ENCODE measurements at places on chromosomes 2 and 18. TPM values are rescaled to one million over a fixed set of nuclear protein-coding genes. Genes with fewer than 3 reads are reported as not detected.

Gene TWIST2
- not detected for total RNA-seq

Gene GPR45
- not detected for total RNA-seq

Gene TRABD2A
- 62.2 TPM for total RNA-seq

Gene BOLL
- 0.51 TPM for total RNA-seq

Gene GKN2
- not detected for total RNA-seq

DNA sequence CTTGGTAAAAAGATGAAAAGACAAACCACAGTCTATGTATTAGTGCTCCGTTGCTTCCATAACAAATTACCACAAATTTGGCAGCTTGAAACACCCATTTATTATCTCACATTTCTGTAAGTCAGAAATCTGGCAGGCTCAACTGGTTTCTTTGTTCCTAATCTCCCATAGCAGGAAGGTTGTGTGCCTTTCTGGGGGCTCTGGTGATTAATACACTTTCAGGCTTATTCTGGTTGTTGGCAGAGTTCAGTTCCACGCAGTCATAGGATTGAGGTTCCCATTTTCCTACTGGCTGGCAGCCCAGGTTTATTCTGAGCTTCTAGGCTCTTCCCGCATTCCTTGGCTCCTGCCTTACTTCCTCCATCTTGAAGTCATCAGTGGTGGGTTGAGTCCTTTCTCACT, 189.3 kb downstream of the ANAPC1 start:
- no peak for DNase-seq

DNA sequence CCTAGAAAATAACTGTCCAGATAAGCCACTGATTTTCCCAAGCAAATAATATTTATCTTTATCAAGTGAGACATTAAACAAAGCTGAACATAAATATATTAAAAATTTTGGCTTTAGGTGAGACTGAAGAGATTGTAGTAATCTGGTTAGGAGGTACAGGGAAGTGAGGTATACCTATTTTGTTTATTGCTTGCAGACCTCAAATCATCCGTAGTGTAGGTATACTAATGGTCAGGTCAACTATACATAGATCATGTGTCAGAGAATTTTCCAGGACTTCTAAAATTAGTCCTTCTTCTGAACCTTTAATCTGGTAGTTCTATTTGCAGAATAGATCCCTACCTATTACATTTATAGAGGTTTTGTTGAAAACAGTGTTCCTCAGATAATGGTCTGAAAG, 41.5 kb downstream of the SP140 start:
- DNase-seq = no peak

- DNase-seq = peak; percentile 36
These were observed 112.1 kb downstream of the KLHL29 start for GRCh38 chr2:23497063-23497462.

DNA sequence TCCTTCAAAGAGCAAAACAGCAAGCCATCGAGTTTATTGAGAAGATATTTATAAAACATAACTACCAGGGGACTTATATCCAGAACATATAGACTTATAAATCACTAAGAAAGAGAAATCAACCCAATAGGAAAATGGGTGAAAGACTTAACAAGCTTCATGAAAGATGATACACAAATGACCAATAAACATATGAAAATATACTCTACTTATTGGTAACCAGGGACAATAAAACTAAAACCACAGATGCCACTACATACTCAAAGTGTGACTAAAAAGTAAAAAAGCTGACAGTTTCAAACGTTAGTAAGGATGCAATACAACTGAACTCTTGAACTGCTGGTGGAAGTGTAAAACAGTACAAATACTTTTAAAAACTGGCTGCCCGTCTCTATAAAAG, 154.3 kb downstream of the TMEM163 start:
- no peak for DNase-seq

GRCh38 chr18:22666411-22666940, 248.8 kb upstream of the CTAGE1 start:
- no peak for DNase-seq

DNA sequence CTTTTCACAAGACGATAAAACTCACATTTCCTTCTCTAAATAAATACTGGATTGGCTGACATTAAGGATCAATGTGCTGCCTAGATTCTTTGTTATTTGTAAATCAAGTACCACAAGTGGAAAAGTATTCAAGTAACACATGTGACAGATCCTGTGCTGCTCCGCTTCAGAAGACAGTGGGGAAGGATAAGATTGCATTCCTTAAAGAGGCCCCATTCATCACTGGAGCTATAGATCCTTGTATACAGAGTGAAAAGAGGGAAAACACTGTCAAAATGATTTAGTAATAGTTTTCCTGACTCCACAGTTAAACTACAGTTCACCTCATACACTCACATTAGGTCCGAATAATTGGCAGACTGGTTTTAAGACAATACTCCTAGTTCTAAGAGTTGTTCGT, 108.0 kb upstream of the CSRNP3 start:
- DNase-seq = no peak

- no peak for DNase-seq
These were observed 53.3 kb upstream of the NFE2L2 start for GRCh38 chr2:177317857-177318256.

DNA sequence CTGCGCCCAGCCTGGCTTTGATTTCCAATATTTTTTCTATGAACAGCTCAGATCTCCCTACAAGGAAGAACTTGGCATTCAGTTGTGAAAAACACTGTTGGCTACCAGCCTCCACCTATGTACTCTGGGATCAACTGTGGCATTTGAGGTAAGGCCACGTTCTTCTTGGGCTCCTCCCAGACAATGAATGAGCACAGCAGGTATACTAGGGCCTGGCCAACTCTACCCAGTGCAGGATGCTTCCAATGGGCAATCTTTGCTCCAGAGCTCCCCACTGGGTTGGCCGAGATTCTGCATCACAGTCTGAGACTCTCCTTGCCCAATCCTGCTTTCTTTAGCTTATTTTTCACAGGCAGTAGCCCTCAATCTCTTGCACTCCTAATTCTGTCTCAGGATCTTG, 75.9 kb downstream of the TMEM131 start:
- DNase-seq = no peak

DNA sequence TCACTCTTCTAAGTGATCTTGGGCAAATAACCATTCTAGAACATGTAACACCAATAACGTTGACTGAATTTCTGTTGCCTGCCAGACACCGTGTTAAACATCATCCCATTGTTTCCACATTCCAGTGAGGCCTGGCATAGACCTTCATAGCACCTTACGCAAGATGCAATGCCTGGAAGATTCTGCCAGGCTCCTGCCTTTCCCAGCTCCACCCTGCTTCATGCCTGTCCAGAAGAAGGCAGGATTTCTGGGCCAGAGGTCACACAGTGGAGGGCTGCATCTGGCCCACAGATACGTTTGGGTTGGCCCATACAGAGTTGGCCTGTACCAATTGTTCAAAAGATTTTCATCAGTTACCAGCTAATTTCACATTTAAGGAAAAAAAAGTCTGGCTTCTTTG, 46.3 kb downstream of the EN1 start:
- no peak for DNase-seq

DNA sequence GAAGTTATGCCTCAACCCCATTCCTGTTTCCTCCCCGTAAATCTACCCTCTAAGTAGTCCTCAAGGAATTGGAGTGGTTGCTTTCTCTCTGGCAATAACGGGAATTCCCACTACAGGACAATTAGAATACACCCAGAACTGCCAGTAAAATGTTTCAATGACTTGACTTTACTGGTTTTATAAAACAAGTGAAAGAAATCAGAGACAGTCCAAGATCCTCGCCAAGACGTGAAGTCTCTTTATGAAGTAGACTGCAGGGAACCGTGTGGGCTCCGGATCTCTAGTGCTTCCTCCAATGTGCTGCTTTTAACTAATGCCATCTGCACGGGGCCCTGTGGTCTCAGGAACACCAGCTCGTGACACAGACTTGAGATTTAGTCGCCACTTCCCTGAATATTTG, 101.4 kb downstream of the CPO start:
- no peak for DNase-seq

DNA sequence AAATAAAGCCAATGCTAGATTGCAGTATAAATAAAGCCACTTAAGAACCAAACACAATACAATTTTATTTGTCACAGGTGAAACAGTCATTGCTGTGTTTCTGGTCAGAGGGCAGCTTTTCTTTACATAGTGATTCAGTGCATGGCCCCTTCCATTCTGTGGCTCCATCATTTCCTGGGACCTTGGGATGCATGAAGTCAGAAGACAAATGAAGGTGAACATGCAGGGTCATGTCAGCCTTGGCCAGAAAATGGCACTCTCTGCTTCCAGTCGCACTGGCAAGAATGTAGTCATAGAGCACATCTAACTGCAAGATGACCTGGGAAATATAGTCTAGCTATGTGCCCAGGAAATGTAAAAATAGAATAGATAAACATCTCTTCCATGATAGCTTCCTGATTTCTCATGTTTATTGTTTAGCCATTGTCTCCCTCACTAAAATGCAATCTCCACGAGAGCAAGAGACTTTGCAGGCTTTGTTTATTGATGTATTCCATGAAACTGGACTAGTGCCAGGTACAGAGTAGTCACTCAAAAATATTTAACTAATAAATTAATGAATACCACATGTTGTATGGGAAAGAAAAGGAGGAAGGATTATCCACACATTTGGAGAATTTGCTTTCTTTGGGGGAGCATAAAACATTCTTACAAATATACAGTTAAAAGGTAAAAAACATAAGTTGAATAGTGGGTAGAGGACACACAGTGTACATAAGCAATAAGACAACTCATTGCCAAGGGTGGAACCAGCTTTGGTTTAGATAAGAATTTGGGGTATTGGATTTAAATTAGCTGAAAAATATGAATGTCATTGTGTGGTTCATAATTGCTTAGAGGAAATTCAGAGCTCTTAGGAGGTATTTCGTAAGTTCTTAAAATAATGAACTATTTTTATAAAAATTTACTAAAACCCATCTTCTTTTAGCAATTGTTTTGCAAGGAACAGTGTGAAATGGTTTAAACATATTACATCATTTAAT, 343.8 kb downstream of the PID1 start:
- DNase-seq = no peak

DNA sequence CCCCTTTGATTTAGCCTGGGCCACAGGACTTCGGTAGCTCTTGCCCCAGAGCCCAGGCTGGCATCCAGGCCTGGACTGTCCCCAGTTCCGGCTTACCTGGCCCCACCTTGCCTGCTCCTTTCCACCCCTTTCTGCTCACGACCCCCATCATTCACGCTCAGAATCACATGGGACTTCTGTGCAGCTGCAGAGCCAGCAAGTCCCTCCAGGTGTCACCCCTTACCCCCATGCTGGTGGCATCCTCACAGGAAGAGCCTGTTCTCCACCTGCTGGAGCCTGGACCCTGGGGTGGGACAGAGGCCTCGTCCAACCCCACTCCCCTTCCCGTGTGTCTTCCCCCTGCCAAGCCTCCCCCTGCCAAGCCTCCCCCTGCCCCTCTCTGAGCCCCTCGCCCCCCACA, 7.9 kb upstream of the KCNIP3 start:
- no peak for DNase-seq

DNA sequence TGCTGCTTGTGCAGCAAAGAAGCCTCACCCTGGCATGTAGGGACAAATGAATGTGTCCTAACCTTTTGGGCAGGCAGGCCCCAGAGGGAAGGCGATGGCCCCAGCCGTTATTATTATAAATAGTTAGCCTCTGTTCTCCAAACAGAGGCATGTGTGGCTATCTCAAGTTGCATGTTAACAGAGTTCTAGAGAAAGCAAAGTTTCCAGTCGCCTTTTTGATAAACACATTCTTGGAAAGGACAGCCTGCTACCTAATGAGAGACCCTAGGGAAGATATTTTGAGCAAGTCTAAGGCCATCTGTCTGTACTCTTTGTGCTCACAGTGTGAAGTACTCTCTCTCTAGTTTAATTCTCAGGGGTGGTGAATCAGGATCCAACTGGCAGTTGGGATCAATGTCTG, 97.4 kb upstream of the FHL2 start:
- no peak for DNase-seq

DNA sequence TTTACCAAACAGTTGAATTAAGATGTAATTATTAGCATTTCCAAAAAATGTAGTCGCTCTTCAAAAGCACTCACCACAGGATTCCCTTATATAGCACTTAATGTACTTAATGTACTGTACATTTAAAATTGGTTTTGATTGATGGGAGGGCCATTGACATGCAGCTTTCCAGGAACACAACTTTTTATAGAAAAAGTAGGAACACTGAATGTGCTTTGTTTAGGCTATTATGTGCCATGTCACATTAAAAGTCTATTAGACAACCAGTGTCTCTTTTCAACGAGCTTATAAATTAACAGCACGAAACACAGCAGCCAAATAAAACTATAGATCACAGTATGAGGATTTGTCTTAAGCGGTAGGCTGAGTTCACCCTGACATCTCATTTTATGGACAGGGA, 301.1 kb downstream of the PRKCE start:
- no peak for DNase-seq

- DNase-seq = no peak
These were observed 111.5 kb downstream of the CYP26B1 start for GRCh38 chr2:72036173-72036545.

DNA sequence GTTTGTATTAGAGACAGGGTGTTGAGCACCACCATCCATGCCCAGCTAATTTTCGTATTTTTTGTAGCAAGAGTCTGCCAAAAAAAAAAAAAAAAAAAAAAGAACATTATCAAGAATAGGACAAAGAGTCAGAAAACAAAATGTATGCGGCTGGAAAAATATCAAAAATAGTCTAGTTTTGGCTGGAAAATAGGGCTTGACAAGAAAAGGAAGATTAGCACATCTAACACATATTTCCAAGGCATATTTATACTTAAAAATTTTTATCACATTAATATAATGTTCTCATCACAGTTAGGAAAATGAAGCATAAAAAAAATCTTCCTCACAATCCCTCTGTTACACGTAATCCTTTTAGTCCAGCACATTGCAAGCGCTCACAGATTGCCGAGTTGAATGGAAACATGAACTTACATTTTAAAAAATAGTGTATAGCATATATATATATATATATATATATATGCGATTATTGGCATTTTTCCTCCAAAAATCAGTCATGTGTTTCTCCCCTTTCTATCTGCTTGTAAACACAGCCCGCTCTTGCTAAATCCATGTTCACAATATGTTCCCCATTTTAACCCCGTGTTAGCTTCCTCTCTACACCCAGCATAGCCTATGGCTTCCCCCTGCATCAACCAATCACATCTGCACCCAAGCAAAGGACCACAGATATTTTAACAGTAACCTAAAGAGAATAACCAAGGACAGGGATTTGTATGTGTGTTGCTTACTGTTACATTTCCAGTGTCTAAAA, 183.0 kb downstream of the AFF3 start:
- no peak for DNase-seq

- no peak for DNase-seq
These were observed 61.0 kb upstream of the SLC25A52 start for GRCh38 chr18:31821545-31822171.

DNA sequence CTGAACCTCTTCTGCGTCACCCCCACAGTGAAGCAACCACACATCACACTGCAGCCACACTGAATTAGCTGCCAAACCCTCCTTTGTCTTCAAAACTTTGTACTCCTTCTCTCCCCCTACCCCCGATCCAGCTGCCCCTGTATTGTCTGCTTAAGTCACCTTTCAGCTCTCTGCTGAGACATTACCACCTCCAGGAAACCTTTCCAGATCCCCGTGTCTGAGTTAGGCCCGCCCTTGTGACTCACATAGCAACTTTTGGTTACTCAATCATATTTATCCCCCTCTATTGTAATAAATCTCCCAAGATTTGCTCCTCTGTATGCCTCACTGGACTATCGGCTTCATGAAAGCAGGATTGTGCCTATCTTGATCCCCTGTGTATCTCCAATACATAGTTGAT, 82.8 kb upstream of the CDCA7 start:
- DNase-seq = no peak

All from activated T-helper 1 cell treated with anti-CD3 and anti-CD28 coated beads, Interleukin-12 subunit alpha, Interleukin-12 subunit beta, Interleukin-2, Interleukin-4 antibody, amounts not matched to agents 30 ng/mL and 10 ng/mL and 1 ng/mL, durations not matched to agents 14 hours and 24 hours and 36 hours (primary cell).